ENCODE measurements at places on chromosomes 11 and 22. TPM values are rescaled to one million over a fixed set of nuclear protein-coding genes. Genes with fewer than 3 reads are reported as not detected.

Gene BDNF
- 0.04 TPM for total RNA-seq

DNA sequence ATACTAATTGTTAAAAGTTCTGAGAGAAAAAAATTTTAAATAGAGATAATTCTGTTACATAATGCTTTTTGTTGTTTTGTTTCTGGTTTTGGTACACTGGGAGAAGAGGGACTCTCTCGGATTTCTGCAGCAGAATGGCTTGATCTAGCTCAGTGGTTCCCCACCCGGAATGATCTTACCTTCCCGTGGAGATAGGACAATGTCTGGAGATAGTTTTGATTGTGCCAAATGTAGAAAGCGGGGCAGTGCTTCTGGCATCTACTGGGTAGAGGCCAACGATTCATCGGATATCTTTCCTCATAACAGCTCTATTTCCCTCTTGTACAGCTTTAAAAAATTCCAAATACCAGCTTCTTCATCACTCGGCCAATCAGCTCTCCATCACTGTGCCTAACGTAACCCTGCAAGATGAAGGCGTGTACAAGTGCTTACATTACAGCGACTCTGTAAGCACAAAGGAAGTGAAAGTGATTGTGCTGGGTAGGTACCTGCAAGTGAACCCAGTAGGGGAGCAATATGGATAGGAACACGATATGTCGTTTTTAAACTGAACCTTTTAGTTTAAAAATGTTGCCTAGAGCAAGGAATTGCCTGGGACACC, 13.2 kb downstream of the CRTAM start:
- no peak for DNase-seq

GRCh38 chr11:47411884-47412746, 3.7 kb downstream of the SLC39A13 start:
- no peak for DNase-seq

GRCh38 chr11:2316169-2316962, 14.6 kb downstream of the TSPAN32 start:
- DNase-seq, result no peak

DNA sequence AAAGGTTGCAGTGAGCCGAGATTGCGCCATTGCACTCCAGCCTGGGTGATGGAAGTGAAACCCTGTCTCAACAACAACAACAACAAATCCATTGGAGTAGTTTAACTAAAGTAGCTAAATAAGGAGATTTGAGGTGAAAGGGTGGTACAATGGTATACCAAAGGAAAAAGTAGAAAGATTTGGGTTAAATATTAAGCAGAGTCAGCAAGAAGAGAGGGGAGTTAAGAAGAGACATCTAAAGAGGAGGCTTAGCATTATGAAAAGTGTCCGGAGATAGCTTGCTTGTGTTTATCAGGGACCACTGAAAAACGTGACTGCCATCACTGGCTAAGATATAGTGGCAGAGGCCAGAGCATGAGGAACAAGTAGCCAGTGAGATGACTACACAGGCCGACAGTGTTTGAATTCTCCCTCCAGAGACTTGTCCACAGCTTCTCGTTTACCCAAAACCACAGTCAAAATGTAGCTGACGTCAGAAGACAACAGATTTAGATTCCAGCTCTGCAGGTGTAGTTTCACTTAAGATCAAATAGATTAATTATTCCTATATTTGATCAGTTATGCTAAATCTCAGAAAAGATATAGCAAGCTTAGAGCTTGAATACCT, 32.6 kb upstream of the GRK2 start:
- no peak for DNase-seq

Gene NPAS4
- not detected for total RNA-seq

- no peak for DNase-seq
Observed at GRCh38 chr11:64553554-64554201, 37.3 kb upstream of the SLC22A12 start.

Measured in foreskin keratinocyte (primary cell).